Amniotic stem cell (primary cell): ENCODE measurements at places on chromosomes 6 and 20.

DNA sequence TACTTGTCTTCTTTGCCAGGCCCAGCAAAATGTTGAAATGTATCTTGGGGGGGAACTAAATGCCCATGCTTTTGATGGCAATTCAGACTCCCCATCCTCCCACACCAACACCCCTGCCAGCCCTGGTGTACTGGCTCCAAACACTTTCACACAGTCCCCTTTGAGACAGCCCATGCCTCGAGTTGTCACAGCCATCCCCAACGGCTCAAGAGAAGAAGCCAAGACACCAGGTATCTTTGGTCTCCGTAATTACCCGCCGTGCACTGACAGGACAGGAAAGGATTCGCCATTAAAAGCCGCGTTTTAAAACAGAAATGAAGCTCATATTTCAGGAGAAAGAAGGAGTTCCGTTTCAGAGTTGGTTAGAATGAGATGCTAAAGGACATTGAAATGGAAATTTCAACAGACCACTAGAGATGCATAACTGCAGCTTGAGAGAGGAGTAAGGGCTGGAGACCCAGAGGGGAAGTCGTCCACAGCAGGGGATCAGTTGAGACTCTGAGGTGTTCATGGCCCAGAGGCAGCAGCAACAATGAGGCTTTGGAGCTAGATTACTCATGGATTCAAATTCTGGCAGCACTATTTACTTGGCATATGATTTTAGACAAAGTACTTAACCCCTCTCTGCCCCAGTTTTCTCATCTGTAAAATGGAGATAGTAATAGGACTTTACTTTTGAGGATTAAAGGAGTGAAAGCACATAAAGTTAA lies 63.5 kb upstream of the ADGRF1 start:
- no peak for DNase-seq

- no peak for DNase-seq
Observed at GRCh38 chr20:31663838-31664695, 26.4 kb downstream of the COX4I2 start.

DNA sequence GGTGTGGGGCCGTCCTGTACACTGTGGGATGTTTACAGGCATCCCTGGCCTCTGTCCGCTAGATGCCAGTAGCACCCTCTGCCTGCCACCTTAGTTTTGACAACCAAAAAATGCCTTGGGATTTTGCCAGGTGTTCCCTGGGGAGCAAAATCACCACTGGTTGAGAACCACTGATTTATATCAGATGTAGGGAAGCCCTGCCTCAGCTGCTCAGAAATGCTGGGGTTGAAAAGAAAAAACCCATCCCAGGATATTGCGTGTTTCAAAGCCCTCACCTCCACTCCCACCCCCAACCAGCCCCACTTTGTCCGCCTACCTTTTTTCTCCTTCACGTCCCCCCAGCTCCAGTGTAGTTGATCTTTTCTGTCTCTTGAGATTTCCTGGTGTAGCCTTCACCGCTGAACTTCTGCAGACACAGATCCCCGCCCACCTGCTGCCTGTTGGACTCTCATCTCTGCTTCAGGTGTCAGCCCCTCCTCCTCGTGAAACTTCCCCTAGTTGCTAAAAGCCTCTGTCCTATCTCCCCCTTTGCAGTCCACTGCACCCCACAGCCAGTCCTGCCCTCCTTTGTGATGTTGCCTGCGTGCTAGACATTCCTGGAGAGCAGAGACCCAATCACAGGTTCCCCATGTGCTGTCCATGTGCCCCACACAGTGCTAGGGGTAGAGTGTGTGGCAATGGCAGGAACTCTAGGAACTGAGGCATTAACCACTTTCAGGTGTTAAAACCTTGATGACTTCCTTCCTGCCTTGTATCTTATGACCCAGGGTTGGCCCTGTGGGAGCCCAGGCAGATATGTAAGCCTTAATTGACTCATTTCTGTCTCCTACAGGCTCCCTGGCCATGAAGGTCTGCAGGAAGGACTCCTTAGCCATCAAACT lies 98.9 kb downstream of the TBC1D7 start:
- DNase-seq = no peak

DNA sequence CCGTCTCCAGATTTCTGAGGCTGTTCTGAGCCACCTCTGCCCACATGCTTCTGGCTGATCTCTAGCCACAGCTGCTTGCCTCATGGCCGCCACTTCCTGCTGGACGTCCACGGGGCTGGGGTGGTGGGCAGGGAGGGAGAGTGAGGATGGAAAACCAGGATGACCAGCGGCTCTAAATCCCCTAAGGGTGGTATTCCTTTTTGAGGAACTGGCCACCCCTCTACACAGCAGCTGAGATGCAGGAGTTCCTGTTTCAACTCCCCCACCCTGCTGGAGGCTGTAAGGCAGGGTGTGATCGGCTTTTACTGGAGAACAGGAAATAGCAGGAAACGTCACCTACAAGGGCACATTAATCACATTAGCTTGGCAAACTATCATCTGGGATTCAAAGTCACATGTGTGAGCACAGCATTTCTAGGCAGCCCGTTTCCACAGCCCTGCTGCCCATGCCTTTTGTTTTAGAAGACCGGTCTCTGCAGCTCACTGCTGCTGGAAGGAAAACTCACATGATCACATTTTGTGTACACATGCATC lies 181.6 kb upstream of the ECI2 start:
- DNase-seq = no peak

DNA sequence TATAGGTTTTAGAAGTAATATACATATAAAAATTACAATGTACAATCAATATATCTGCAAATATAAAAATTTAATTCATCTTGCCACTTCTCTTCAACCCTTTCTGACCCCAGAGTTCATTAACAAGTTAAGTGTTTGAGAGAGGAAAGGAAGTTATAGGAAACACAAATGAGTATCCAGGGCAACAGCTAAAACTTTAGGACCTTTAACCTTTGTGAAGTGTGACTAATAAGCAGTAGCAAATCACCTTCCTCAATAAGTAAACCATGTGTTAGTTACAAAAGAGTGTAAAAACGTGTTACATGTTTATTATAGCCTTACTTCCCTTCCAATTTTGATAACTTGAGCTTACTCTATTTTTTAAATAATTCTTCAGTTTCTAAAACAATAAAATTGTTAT lies 73.4 kb upstream of the SIM1 start:
- no peak for DNase-seq

DNA sequence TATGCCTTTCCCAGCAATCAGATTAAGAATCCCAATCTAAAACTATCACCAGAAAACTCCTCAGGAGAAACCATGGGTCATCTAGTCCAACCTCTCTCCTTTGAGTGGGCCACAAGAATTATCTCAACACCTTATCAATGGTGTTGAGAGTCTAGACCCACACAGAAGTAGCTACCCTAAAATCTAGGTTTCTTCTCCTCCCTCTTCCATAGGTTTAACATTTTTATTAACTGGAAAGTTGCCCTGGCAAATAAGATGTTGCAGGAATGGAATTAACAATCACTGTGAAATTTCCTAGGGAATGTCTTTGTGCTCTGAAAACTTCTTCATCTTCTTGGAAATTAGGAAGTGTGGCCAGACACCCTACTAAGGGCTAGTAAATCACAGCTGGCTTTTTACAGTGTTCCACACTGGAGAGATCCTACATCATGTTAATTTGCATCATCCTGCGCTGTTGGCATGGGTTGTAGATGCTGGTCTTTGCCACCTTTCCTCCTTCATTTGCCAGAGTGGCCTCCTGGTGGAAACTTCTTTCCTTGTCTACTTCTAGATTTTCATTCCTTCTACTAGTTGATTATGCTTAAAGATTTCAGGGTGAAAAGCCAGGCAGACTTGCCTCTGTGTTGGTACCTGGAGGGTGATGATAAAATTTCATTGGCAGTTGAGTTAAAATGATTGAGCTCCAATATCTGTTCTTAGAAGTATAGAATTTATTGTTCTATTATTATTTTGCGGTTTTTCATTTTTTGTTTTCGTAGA lies 2.7 kb downstream of the TNFAIP3 start:
- DNase-seq = no peak

GRCh38 chr20:1633535-1633934 lies 13.7 kb upstream of the SIRPB1 start:
- DNase-seq = no peak

DNA sequence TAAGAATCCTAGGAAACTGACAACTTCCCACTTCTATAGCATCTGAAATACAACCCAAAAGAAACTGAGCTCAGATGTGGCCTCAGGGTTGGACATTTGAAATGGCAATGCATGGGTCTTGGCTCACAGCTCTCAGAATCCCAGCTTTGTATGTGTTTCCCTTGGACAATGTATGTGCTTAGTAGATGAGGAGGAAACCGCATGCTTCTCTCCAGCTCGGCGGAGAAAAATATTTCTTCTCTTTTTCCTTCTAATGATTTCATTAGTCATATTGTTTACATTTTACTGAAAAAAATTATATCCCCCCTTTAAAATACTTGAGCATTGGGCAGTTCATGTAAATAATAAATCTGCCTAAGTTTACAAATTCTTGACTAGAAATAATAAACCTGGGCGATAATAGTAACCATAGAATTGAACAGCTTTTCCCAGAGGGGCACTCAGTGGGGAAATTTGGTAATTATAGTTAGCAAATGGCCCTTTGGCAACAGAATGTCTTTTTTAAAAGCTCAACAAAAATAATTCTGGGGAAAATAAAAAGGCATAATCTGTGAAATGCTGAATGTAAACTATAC lies 55.3 kb downstream of the PFDN4 start:
- DNase-seq = no peak

- no peak for DNase-seq
Observed at GRCh38 chr6:111157412-111157811, 70.1 kb downstream of the SLC16A10 start.

DNA sequence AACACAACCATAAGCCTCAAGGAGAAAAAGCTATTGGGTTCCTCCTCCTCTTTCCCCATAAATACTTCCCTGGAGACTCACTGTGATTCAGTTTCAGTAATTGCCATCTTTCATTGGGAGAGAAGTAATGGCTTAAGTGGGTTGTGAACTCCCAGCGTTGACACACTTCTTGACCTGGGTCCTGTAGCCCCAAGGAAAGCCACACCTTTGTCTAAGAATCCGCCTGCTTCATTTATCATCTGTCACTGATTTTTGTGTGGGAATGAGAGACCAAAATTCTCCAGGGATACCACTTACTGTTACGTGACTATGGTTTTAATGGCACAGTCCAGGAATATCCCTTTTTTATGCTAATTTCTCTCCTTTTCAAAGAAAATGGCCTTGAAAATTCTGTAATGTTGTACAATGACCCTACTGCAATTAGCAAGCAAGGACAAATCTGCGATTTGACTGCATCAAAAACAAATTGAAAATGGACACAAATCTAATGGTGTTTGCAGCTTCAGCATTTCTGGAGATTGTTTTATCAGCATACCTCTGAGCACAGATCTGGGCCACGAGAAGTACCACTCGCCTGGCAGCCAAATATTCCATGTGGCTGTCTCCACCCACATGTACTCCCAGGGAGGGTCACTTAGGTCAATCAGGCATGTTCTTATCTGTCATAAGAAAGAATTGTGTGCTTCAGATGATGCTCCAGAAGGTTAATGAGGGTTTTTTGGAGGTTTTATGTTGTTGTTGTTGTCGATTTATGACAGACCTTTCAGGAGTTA lies 29.8 kb downstream of the DCBLD1 start:
- no peak for DNase-seq

- no peak for DNase-seq
Observed at GRCh38 chr6:167963589-167964057, 33.8 kb upstream of the KIF25 start.

DNA sequence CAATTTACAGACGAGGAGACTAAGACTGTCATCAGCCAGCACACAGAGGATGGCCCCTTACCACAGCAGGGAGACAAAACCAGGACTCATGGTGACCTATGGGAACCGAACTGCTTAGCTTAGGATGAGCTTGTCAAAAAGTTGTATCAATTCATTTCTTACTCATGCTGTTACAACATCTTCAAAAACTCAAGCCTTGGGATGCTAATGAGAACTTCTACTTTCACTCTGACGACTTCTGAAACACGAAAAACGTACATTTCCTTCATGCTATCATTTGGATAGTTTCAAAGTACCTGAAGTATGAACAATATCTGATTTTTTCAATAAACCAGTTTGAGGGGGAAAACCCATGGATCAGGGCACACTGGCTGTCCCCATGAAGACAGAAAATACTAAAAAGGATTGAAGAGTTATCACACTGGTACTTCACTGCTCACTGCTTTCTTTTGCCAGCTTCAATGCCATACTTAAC lies 31.9 kb downstream of the HIVEP2 start:
- no peak for DNase-seq

DNA sequence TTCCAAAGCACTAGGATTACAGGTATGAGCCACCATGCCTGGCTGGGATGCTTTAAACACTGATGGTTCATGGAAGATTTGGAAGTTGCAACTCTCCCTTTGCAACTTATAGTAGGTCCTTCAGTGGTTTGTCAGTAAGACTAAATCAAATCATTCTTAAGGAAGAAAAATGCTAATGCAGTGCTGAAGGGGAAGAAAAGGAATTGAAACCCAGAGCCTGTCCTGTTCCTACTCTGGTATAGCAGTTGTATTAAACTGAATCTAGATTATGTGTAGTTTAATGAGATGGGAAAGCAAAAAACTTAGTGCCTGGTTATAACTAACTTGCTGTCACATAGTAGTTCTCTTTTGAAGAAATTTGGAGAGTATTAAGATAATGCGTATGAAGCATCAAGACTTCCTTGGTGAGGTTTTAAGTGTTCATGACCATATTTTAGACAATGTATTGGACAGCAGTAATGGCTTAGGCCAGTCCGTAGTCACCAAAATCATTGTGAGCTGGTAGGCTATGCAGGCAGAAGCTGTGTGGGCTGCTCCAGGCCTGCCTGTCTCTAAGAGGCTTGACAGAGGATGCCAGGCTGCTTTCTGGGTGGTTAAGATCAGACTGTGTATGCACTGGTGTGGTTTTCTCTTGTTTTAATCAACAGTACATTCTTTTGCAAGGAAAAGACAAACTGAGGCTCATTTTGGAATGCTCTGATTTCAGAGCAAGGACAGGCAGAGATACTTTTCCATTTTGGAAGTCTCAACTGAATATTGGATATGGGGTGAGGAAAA lies 14.0 kb downstream of the PAQR8 start:
- no peak for DNase-seq
